ENCODE measurements at places on chromosomes 2 and 18. TPM values are rescaled to one million over a fixed set of nuclear protein-coding genes. Genes with fewer than 3 reads are reported as not detected.

KCNG2 gene
- polyA plus RNA-seq = 0.18 TPM

TMEM178A gene
- 20.7 TPM for polyA plus RNA-seq

AMER3 gene
- polyA plus RNA-seq = not detected

C2orf66 gene
- not detected for polyA plus RNA-seq

HOXD8 gene
- 40.7 TPM for polyA plus RNA-seq

ANO7 gene
- not detected for polyA plus RNA-seq

RESP18 gene
- polyA plus RNA-seq = not detected

NYAP2 gene
- not detected for polyA plus RNA-seq

KCNE4 gene
- 3.1 TPM for polyA plus RNA-seq

SPC25 gene
- polyA plus RNA-seq = 12.6 TPM

STARD6 gene
- not detected for polyA plus RNA-seq

ALKAL2 gene
- 1.0 TPM for polyA plus RNA-seq

GRCh38 chr2:109222825-109223471 is 93.9 kb downstream of the SH3RF3 start:
- no peak for DNase-seq

GRCh38 chr2:128008074-128008672 is 19.7 kb downstream of the SAP130 start:
- no peak for DNase-seq

DNA sequence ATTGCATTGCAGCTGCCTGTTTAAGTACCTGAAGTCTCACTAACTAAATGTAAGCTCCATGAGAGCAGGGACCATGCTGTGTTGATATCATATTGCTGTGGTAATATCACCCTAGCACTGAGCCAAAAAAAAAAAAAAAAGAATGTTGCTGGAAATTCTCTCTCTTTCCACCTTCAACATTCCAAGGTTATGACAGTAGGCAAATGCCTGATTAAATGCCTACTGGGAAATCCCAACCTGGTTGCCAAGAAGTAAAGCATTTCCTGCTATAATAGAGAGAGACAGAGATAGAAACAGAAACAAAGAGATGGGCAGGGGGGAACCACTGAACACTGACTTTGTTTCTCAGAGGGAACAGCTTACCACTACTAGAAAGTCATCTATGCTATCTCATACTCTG is 1604.2 kb downstream of the LRP1B start:
- DNase-seq = no peak

DNA sequence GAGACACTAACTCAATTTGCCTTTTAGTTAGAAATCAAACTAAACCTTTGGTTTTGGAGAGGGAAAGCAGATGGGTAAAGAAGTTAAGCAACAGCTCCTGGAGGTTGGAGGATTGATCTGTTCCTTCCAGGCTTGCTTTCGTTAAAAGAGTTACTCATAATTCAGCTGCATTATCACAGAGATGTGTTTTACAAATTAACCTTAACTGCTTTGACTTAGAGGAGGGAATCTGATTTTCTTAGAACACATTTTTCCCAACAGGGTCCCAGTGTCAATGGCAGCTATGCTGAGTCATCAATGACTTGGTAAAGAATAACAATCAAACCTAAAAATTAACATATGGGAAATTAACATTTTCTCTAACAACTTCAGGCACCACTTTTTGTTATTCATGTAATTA is 113.4 kb downstream of the COPS8 start:
- no peak for DNase-seq

DNA sequence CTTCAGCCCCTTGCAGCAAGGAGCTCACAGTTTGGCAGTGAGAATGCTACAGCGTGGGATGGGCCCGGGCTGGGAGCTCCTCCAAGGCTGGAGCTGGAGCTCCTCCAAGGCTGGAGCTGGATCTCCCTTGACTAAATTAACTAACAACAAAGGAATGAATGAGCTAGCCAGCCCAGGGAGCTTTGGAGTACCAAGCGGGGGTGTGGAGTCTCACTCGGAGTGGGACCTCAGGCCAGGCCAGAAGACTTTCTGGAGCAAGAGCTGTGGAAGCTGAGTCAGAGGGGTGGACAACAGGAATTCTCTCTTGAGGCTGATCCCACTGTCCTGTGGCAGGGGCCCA is 244.7 kb upstream of the HS6ST1 start:
- DNase-seq = peak; percentile 88

- DNase-seq = no peak
These were observed 68.2 kb upstream of the CAB39 start for GRCh38 chr2:230644356-230644935.

DNA sequence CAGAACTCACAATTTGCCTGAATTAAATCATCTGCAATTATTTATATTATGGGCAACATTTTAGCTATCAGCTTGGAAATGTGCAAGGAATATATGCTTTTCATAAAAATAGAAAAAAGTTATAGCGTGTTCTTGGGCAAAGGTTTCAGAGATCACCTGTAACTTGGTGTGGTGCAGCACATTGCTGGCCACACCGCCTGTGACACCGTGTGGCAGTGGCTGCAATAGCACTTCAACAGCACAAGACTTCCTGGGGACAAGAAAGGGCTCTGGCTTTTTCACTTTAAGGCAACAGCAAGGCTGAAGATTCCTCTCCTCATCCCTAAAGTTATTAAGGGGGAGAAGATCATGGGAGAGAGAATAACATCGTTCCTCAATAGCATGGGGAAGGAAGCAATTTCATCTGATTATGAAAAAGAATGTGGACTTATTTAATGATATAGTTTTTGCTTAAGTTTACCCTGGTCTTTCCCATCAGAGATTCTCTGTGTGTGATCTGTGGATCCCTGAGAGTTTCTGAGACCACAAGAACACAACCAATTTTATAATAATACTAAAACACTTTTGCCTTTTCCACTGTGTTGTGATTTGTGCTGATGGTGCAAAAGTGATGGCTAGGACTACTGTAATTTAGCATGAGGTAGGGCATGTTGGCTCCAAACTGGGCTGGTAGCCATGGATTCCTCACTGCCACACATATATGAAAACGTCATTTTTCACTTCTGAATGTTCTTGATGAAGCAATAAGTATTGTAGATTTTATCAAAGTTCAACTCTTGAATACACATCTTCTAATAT is 15.0 kb upstream of the SERPINB3 start:
- no peak for DNase-seq

- no peak for DNase-seq
These were observed 19.9 kb downstream of the THSD7B start for GRCh38 chr2:136785215-136785614.

DNA sequence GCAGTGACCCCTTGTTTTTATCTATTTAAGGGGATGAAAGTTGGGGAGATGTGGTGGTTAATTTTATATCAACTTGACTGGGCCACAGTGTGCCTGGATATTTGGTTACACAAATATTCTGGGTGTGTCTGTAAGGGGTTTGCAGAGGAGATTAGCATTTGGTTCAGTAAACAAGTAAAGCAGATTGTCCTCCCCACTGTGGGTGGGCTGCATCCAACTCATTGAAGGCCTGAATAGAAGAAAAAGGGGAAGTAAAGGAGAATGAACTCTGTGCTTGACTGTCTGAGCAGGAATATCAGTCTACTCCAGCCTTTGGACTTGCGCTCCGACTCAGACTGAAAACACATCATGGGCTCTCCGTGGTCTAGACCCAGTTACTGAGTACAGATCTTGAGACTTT is 80.9 kb downstream of the GCA start:
- DNase-seq = no peak

DNA sequence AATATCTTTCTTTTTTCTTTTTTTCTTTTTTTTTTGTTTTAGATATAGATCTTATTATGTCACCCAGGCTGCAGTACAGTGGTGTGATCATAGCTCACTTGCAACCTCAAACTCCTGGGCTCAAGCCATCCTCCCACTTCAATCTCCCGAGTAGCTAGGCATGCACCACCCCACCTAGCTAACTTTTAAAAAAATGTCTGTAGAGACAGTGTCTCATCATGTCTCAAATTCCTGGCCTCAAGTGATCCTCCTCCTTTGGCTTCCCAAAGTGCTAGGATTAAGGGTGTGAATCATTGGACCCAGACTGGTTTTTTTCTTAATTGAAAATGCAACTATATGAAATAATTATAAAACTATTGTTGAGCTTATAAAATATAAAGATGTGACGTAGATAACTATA is 9.8 kb upstream of the ZCCHC2 start:
- DNase-seq = no peak

GRCh38 chr2:198055716-198056115 is 251.3 kb downstream of the PLCL1 start:
- DNase-seq = no peak

DNA sequence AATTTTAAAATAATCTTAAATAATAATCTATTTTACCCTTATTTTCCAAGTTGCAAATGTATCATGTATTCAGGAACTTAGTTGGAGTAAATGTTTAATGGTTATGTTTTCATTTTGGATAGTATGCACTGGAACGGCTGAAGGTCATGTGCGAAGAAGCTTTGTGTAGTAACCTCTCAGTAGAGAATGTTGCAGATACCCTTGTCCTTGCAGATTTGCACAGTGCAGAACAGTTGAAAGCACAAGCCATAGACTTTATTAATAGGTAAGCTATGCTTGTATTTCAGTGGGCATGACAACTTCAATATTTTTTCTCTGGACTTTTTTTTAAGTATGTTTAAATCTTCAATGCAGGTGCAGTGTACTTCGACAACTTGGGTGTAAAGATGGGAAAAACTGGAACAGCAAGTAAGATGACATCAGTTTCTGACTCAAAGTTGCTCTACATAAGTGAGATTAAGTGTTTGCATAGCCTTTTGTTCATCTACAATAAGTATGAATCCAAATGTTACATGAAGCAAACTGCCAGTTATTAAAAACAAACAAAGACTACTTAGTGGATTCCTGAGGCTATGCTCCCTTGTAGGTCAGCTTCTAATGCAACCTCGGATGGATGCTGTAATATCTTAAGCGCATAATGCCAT is 63.1 kb downstream of the SPOPL start:
- no peak for DNase-seq

DNA sequence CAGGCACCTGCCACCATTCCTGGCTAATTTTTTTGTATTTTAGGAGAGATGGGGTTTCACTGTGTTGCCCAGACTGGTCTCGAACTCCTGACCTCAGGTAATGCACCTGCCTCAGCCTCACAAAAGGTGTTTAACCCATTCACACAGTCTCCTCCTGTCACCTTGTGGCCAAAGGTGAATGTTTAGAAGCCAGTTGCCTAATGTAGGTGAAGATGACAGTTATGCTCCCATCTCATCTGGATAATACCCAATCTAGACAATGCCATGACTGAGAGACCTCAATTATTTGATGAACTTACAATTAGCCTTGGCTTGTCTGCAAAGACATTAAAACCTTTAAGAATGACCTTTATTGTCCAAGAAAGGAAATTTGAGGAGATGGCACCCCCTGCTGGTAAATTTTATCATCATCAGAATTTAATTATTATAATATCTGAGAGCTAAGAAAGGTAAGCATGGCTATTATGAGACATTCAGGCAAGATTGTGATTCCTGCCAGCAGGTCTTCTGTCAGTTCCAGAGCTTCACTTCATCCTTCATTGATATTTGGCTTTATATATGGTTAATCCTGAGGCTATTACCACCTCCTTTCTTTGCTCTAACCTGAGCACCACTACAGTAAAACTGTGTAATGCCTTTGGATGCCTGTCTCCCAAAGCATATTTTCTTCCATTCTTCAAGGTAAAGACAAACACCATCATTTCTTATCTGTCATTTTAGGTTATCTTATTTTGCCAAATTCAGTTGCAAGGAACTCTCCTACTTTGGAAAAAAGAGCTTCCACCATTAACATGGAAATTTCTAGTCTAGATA is 117.6 kb downstream of the FAM124B start:
- DNase-seq = no peak

DNA sequence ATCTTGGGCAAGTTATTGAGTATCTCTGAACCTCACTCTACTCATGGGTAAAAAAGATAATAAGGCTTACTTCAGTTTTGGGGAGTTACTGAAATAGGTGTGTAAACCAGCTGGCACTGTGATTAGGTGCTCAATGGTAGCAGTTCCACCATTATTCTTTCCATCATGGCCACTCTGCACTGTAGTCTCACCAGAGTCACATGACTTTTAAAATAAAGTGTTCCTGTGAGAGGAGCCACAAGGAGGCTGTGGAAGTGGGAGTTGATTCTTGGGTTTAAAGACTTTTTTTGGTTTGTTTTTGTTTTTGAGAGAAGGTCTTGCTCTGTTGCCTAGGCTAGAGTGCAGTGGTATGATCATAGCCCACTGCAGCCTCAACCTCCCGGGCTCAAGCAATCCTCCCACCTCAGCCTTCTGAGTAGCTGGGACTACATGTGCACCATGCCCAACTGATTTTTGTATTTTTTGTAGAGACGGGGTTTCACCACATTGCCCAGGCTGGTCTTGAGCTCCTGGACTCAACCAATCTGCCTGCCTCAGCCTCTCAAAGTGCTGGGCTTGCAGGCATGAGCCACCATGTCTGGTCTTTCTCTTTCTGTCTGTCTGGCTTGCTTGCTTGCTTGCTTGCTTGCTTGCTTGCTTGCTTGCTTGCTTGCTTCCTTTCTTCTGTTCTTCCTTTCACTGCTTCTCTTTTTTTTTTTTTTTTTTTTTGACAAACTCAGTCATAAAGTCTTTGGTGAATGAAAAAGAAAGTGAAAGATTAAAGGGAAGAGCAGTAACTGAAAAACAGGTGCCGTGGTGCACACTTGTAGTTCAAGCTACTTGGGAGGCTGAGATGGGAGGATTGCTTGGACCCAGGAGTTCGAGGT is 21.2 kb upstream of the ACVR1 start:
- DNase-seq = no peak

GRCh38 chr18:58493516-58494253 is 135.2 kb downstream of the ALPK2 start:
- peak; percentile 90 for DNase-seq

DNA sequence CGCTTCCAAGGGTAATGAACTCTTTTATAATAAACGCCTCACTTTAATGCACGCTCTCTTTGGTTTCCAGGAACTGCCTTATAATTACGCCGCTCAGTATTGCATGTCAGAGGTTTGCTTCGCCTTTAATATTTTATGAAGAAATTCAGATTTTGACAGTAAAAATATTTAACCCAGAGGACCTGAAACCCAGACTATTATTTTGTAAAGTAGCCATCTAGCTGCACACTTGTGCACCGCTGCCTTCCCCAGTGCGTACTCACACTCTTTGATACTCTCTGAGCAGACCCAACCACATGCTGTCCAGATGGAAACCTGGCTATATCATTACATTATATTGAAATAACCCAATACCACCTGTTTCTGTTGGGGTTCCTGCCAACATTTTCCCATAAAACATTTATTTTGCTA is 270.1 kb downstream of the C1D start:
- peak; percentile 69 for DNase-seq

- no peak for DNase-seq
These were observed 956.2 kb upstream of the LRATD1 start for GRCh38 chr2:13676269-13676668.

All from muscle of arm (tissue), 14 donors.